ENCODE measurements at places on chromosomes 3 and 15.

DNA sequence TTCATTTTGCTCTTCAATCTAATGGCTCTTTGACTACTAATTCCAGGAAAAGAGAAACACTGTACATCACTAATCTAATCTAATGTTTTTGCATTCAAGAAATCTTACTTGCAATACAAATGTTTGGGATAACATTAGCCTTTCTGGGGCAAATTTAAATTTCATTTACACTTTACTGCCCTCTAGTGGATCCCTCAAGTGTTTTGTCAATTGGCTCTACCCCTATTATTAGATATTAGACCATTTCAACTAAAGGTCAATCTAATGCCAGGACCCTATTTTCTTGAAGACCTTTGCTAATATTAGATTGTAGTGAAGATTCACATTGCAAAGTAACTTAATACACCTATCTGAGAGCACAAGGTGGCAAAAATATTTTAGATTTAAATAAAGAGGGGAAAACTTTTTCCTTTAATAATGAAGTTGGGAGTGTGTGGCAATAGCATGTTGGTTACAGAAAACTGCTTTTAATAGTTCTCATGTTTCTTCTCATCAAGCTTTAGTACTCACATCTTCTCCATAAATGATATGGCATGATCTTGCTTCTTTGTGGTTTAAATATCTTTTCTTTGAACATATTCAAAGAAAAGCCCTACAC, 5.0 kb downstream of the C2CD4A start:
- DNase-seq: peak; percentile 65

- peak; percentile 58 for DNase-seq
These were observed 38.6 kb downstream of the TAFA4 start for GRCh38 chr3:68893600-68894239.

GRCh38 chr3:181716966-181717365, 5.2 kb downstream of the SOX2 start:
- DNase-seq: no peak

- no peak for DNase-seq
These were observed 20.0 kb upstream of the SNX22 start for GRCh38 chr15:64131547-64131946.

DNA sequence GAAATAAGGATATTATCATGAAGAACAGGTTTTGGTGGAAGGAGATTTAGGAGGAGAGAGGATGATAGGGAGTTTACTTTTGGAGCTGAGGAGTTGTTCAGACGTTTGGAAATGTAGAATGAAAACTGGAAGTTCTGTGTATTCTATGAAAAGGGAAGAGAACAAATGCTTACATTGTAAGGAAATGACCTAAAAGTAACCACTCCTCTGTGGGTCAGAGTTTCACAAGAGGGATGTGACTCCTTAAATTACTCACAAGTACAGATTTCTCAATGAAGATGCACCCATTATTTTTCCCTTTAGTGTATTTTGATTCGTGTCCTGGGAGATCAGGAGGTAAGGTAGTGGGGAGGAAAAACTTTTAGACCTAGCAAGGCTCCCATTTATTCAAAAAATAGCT, 4.0 kb downstream of the RNF13 start:
- peak; percentile 74 for DNase-seq

GRCh38 chr3:10434144-10434937, 71.0 kb downstream of the ATP2B2 start:
- no peak for DNase-seq

- no peak for DNase-seq
These were observed 221.2 kb downstream of the IGSF11 start for GRCh38 chr3:118813472-118813871.

DNA sequence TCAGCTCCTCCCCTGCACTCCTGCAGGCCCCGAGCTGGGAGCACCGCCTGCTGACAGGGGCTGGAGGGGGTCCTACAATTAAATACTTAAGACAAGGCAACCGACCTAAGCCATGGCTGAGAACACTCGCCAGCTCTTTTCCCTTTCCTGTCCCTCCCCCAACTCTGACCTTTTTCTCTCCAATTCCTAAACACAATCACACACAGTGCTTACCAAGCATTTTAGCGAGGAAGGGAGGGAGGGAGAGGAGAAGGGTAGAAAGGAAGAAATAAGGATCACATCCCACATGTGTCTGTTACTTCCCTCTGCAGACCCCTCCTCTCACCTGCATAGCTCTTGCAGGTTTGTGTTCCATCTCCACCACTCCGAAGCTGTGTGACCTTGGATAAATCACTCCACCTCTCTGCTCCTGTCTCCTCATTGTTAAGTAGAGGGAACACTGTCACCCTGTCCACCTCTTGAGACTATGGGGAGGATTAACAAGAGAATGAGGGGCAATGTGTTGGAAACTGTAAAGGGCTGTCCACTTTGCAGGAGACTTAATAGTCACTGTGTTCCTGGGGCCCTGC, 63.6 kb downstream of the CYP11A1 start:
- DNase-seq: no peak

DNA sequence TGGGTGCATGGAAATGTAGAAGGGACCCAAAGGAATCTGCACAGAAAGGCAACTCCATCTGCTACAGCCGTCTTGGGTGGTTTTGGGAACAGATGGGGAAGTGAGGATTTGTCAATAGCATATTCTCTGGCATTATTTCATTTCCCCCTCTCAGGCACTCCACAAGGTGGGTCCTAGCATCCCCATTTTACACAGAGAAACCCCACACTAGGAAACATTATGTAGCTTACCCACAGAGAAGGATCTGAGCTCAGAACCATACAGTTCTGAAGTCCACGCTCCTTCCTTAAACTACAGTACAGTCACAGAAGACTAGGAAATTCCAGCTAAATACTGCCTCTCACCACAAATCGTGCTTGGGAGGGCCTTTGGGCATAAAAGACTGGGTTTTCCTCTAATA, 61.2 kb upstream of the CTNNB1 start:
- no peak for DNase-seq

DNA sequence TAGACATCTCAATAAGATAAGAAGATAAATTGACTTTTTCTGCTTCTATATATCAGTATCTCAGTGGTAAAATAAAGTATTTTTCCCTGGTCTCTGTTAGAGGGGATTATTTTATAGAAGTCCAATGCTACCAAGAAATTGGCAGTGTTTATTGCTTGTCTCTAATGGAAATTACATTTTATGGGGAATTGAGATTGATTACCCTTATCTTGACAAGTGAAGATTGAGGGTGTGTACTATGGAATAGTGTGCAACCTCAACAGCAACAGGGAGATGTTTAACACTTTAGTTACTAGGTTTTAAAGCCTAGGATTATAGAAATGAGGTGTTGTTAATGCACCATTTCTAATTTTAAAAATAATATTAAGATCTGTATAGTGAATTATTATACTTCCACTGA, 154.8 kb upstream of the ROBO1 start:
- no peak for DNase-seq

GRCh38 chr3:194130807-194131589, 5.0 kb upstream of the HES1 start:
- DNase-seq: no peak

GRCh38 chr3:186644683-186645082, 4.5 kb downstream of the FETUB start:
- DNase-seq: no peak

GRCh38 chr3:124345845-124346244, 353.9 kb upstream of the ROPN1 start:
- no peak for DNase-seq

- DNase-seq: no peak
These were observed 78.7 kb upstream of the ATP2B2 start for GRCh38 chr3:10583798-10584708.

DNA sequence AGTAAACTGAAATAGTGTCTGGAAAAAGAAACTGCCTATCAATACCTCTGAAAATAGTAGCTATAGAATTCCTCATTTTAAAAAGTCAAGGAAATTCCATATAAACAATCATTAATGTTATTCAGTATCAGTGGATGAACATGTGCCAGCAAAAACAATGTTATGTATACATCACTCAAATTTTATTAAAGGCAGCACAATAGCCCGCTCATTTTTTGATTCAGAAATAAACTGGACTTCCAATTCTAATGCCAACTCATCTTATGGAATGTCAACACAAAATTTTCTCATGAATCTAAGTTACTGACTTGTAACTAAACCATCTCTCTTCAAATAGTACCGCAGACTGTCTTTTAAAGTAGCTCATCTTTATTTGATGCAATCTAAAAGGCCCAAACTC, 19.0 kb downstream of the THBS1 start:
- DNase-seq: no peak

- no peak for DNase-seq
These were observed 54.8 kb downstream of the ANAPC13 start for GRCh38 chr3:134430950-134431445.

DNA sequence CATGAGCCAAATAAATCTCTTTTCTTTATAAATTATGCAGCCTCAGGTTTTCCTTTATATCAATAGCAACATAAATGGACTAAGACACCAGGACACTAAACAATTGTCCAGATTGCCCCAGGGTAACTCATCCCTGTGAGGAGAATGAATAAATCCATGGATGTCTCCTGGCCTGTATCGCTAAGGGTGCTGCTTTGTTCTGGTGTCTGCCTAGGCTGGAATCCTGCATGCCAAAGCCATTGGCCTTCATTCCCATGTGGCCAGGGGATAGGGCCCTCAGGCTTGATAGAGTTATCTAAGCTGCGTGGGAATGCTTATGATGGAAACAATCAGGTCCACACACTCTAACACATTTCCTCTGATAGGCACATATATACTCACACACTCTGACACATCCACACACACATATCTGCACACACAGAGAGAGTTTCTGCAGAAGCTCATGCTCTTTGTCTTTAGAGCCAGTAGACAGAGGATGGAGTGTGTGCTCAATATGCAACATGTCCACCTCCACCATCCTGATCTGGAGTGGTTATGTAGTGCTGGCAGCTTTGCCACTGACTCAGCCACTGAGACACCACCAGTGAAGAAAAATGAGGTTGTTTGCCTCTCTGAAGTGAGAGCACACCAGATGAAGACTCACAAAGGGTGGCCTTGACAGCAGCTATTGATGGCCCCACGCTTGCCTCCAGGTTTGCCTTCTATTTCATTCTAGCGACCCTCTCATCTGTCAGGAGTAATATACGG, 24.0 kb upstream of the DGKG start:
- peak; percentile 36 for DNase-seq

- no peak for DNase-seq
These were observed 130.8 kb upstream of the SLC2A2 start for GRCh38 chr3:171157286-171157685.

DNA sequence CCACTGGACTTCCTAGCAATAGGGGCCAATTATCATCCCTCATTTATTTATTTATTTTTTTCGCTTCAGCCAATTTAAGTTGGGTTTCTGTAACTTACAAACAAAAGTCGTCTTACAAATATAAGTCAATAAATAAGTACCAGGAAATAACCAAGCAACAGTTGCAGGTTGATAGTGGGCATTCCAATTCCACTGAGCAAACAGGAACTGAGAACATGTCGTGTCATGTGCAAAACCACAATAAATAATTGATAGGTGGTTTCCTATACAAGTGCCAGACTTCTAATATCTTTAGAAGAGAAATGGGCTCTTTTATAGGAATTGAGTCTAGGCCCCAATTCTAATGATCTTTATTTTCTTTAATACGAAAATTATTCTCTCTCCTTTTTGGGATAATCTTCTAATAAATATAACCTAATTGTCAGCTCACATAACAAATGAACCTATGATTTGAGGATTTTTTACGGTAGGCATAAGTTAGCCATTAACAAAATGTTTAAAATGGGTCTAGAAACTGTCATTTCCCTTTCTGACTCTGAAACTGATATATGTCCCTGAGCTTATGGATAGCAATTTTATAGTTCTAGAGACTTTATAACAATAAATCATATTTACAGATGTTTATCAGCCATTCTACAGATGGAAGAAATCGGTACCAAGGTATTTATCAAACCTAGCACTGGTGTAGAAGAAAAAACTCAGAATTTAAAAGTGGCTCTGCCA, 571.8 kb downstream of the FOXP1 start:
- no peak for DNase-seq

DNA sequence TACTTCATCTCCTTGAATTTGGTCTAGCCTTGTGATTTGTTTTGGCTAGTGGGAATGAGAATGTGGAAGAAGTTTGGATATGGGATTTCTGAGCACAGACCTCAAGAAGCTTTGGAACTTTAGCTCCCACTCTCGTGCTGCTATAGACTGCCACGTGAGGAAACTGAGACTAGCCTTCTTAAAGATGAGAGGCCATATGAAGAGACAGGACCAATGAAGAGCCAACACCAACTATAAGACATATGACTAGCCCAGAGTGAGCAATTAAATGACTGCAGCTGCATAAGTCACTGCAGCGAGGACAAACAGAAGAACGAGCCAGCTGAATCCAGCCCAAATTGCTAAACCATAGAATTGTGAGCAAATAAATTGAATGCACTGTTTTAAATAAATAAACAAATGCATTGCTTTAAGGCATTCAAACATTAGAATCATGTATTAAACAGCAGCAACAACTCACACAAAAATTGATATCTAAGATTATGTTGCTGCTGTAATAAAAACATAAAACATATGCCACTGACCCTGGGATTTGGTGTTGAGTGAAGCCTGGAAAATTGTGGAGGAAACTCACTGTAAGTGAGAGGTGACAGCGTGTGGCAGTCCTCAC, 15.7 kb upstream of the CNTN4 start:
- no peak for DNase-seq

DNA sequence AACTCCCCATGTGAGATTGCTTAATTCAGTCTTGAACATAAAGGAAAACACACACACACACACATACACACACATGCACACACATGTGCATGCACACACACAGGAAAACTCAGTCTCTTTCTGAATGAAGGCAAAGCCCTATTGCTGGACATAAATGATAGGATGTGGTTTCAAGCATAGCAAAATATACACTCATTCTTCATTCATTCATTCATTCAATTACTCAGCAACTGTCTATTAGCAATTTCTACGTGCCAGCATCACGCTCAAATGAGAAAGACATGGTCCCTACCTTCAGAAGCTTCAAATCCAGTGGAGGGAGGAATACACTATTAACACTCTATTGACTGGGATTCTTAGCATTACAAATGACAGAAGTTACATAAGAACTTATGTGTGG, 41.8 kb upstream of the UBE2E2 start:
- DNase-seq: no peak

DNA sequence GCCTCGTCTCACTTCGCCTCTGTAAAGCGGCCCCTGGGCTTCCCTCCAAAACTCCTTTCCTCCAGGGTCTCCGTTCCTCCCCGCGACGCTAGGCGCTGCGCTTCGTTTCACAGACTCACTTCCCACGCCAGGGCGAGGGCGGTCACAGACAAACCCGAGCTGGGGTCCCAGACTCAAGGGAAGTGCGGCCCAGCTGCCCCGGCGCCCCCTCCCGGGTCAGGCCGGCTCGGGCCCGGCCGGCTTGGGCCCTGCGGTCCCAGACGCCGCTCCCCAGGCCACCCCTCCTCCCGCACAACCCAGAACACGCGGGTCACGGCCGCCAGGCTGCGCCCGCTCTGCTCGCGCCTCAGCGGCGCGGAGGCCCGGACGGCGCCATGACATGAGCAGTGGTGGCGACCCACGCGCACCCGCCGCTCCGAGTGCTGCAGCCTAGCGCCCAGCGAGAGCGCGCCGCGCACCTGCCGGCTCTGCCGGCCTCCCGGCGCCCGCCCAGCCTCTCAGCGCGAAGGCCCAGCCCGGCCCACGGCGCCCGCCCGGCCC, 547 bp downstream of the NUP210 start:
- DNase-seq: no peak

GRCh38 chr3:67384760-67385397, 269.5 kb downstream of the SUCLG2 start:
- DNase-seq: peak; percentile 75

- no peak for DNase-seq
These were observed 386.5 kb upstream of the CFAP20DC start for GRCh38 chr3:59436164-59436958.
